Substantia nigra (tissue), 51 donors: ENCODE measurements at places on chromosomes 1 and 21.

- no peak for DNase-seq
These were observed 10.2 kb downstream of the ADAM30 start for GRCh38 chr1:119885903-119886783.

- no peak for DNase-seq
These were observed 2.6 kb downstream of the MRPS6 start for GRCh38 chr21:34075760-34076660.

DNA sequence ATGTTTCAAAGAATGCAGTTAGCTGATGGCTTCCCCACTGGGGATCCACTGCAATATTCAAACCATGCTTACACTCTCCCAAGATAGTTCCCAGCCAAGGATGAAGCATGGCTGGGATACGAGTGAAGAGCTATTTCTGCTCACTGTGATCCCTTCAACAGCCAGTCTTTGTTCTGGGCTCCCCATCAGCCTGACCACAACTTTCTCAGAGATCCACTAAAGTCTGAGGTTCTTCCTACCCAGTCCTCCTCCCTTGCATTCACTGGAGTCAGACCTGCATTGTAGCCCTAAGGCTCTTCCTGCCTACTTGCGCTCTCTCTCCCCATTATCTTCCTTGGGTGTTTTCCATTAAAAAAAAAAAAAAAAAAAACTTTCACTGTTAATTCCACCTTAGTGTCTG, 101.4 kb downstream of the TTLL7 start:
- DNase-seq = no peak

GRCh38 chr1:174448531-174448883, 743 bp downstream of the GPR52 start:
- no peak for DNase-seq

- DNase-seq = no peak
These were observed 37.3 kb downstream of the RGS4 start for GRCh38 chr1:163106364-163106987.

DNA sequence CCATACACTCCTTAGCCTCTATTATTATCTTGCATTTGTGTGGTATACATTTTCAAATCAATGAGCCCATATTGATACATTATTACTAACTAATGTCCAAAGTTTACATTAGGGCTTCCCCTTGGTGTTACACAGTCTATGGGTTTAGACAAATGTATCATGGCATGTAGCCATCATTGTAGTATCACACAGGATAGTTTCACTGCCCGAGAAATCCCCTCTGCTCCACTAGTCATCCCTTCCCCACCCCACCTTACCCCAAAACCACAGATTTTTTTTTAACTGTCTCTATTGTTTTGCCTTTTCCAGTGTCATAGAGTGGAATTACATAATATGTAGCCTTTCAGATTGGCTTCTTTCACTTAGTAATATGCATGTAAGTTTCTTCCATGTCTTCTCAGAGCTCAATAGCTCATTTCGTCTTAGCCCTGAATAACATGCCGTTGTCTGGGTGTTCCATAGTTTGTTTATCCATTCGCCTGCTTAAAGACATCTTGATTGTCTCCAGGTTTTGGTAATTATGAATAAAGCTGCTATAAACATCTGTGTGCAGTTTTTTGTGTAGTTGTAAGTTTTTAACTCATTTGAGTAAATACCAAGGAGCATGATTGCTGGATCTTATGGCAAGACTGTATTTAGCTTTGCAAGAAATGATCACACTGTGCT, 86.4 kb upstream of the LYST start:
- DNase-seq = no peak
